ENCODE measurements at places on chromosomes 16 and 17. TPM values are rescaled to one million over a fixed set of nuclear protein-coding genes. Genes with fewer than 3 reads are reported as not detected.

- no peak overlapping the region for H3K4me3 ChIP-seq
- no peak for DNase-seq
- H3K36me3 ChIP-seq = peaks cover 2% of the 10 kb centered on the region
Observed at GRCh38 chr17:8359769-8360168, 16.7 kb downstream of the KRABD2 start.

The DPEP1 gene
- not detected for total RNA-seq

DNA sequence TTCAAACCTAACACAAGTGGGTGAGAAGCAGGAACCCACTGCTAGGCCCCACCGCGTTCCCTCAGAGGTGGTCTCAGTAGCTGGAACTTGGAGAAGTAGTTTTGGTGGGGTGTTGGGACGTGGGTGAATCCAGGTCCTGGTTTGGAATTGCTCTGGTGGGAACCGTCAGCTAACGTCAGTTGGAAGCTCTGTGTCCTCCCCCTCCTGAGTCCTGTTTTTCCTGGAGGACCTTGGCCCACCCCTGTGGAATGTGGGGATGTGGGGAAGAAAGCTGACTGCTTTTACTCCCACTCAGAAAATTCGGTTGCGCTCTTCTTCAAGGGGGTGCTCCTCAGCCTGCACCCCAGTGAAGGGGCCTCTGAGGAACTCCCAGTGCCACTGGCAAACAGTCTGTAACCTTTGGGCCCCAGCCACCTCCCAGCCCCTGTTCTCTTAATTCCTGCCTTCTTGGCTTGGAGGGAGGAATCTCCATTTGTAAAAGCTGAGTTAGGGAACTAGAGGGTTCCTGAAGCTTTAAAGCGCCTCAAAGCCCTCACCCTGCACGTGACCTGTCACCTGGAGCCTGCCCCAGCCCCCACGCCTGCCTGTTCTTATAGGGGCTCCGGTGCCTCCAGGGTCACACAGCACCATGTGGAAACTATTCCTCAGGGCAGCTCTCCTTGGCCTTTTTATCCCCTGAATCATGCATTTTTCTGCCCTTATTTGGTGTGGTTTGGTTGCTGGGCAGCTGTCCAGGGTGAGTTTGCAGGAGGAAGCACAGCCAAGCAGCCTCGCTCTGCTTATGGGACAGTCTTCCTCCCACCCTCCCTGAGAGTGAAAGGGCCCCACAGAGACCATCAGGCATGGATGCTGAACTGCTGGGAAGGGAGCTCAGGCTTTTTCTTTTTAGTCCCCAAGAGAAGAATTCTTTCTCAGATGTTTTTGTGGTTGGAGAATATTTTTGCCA lies 16.2 kb upstream of the NAGLU start:
- H3K4me1 ChIP-seq = peaks cover 6% of the 10 kb centered on the region
- no peak for DNase-seq
- H3K27me3 ChIP-seq = no peaks in the 10 kb centered on the region
- peaks cover 3% of the 10 kb centered on the region for H3K36me3 ChIP-seq
- no peak overlapping the region for H3K4me3 ChIP-seq

- no peak overlapping the region for H3K27ac ChIP-seq
- H3K27me3 ChIP-seq = no peaks in the 10 kb centered on the region
- no peak overlapping the region for H3K4me3 ChIP-seq
- peaks cover 8% of the 10 kb centered on the region for H3K4me1 ChIP-seq
- no peaks in the 10 kb centered on the region for H3K36me3 ChIP-seq
Observed at GRCh38 chr16:85454171-85454872, 158.8 kb upstream of the GSE1 start.

DNA sequence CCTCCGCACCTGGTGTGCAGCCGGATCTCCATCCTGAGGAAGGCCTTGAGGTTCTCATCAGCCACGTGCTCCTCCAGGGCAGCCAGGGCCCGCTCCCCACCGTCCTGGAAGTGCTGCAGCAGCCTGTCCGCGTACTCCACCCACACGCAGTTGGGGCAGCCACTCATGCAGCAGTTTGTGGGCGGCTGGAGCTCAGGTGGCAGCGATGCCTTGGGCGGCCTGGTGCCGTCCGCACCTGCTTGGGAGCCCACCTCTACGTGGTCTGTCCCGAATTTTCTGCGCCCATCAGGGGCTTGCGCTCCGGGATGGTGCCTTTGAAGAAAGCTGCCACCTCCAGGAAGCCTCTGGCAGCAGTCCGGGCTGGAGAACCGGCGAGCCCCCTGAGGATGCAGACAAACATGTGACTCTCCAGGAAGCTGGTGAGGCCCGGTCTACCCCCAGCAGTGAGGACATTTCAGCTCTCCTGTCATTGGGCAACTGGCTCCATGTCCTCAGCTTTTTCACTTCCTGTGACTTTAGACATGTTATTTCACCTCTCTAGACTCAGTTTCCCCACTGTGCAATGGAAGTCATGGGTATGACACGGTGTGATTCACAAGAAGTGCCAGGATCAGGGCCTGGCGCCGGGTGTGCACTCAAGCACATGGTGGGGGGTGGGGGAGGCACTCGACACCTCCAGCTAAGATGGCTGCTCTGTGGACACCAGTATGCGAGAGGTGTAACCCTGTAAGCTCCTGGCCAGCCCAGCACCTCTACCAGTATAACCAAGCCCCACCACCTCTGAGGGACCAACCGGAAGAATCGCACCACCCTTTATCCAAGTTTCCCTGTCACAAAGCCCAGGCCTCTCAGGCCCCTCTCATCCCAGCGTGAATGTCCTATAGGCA lies 957 bp downstream of the OXLD1 start:
- no peaks in the 10 kb centered on the region for H3K36me3 ChIP-seq
- no peaks in the 10 kb centered on the region for H3K27me3 ChIP-seq
- DNase-seq = no peak
- H3K4me1 ChIP-seq = peaks cover 35% of the 10 kb centered on the region
- H3K27ac ChIP-seq = peak overlapping the region; percentile 91

GRCh38 chr16:69860233-69861231 lies 90.6 kb upstream of the CLEC18A start:
- H3K27me3 ChIP-seq = no peaks in the 10 kb centered on the region
- H3K4me1 ChIP-seq = peaks cover 7% of the 10 kb centered on the region
- peak overlapping the region; percentile 43 for H3K27ac ChIP-seq
- H3K36me3 ChIP-seq = peaks cover 2% of the 10 kb centered on the region

DNA sequence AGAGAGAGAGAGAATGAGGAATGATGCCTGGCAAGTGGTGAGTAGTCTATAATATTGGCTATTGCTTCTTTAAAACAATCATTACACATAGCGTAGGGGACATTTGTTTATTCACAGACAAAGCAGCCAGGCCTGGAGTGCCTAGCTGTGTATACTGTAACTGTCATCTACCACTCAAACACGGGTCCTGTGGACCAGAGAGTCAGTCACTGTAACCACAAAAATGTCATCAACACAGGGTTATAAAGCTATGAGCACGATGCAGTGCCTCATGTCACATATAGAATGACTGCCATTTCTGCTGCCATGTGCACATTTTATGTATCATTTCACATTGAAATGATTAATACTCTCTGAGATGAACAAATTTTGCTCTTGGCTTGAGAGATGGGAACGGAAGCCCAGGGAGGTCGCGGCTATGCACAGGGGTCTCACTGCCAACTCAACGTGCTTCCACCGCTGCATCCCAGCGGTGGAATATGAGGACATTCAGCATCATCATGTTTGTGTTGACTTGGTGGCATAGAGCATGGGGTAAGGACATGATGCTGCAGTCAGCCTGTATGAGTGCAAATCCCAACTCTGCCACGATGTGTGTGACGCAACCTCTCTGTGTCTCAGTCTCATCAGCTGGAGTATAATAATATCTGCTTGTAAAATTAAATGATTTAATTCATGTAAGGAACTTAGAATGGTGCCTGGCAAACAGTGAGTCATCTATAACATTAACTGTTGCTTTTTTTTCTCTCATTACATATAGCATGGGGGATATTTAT lies 3.3 kb downstream of the MT1H start:
- peaks cover 2% of the 10 kb centered on the region for H3K36me3 ChIP-seq
- DNase-seq = no peak
- H3K4me1 ChIP-seq = peaks cover 18% of the 10 kb centered on the region
- no peak overlapping the region for H3K27ac ChIP-seq
- H3K4me3 ChIP-seq = no peak overlapping the region
- peaks cover 58% of the 10 kb centered on the region for H3K27me3 ChIP-seq

GRCh38 chr17:59155439-59156177 lies at the start of gene PRR11:
Gene PRR11 (plus strand): TSS chr17:59155746. CDS start chr17:59169753, 14,007 bp downstream.
- peaks cover 25% of the 10 kb centered on the region for H3K4me1 ChIP-seq
- H3K27me3 ChIP-seq = no peaks in the 10 kb centered on the region
- no peaks in the 10 kb centered on the region for H3K36me3 ChIP-seq
- no peak within 1 kb of the TSS for H3K27ac ChIP-seq

The UBALD2 gene
- total RNA-seq = 252 TPM

- H3K36me3 ChIP-seq = peaks cover 6% of the 10 kb centered on the region
- H3K27ac ChIP-seq = no peak overlapping the region
- peaks cover 8% of the 10 kb centered on the region for H3K4me1 ChIP-seq
Observed at GRCh38 chr17:19344311-19345066, 18.0 kb downstream of the B9D1 start.

The HBQ1 gene
- not detected for total RNA-seq

- no peak overlapping the region for H3K4me3 ChIP-seq
- H3K27ac ChIP-seq = peak overlapping the region; percentile 88
- no peaks in the 10 kb centered on the region for H3K36me3 ChIP-seq
- H3K4me1 ChIP-seq = peaks cover 29% of the 10 kb centered on the region
Observed at GRCh38 chr16:56965149-56966092, 3.7 kb downstream of the CETP start.

- no peaks in the 10 kb centered on the region for H3K36me3 ChIP-seq
- H3K27ac ChIP-seq = no peak overlapping the region
- DNase-seq = no peak
- peaks cover 24% of the 10 kb centered on the region for H3K27me3 ChIP-seq
- no peak overlapping the region for H3K4me3 ChIP-seq
Observed at GRCh38 chr16:48129926-48130325, 25.9 kb downstream of the ABCC12 start.

- DNase-seq = no peak
- no peak overlapping the region for H3K27ac ChIP-seq
- peaks cover 31% of the 10 kb centered on the region for H3K4me1 ChIP-seq
- H3K36me3 ChIP-seq = peaks cover 7% of the 10 kb centered on the region
- no peak overlapping the region for H3K4me3 ChIP-seq
Observed at GRCh38 chr17:69500911-69501429, 86.5 kb downstream of the MAP2K6 start.

GRCh38 chr17:71938340-71939010 lies 182.3 kb upstream of the SOX9 start:
- DNase-seq = no peak
- H3K27ac ChIP-seq = no peak overlapping the region
- no peak overlapping the region for H3K4me3 ChIP-seq
- no peaks in the 10 kb centered on the region for H3K4me1 ChIP-seq

DNA sequence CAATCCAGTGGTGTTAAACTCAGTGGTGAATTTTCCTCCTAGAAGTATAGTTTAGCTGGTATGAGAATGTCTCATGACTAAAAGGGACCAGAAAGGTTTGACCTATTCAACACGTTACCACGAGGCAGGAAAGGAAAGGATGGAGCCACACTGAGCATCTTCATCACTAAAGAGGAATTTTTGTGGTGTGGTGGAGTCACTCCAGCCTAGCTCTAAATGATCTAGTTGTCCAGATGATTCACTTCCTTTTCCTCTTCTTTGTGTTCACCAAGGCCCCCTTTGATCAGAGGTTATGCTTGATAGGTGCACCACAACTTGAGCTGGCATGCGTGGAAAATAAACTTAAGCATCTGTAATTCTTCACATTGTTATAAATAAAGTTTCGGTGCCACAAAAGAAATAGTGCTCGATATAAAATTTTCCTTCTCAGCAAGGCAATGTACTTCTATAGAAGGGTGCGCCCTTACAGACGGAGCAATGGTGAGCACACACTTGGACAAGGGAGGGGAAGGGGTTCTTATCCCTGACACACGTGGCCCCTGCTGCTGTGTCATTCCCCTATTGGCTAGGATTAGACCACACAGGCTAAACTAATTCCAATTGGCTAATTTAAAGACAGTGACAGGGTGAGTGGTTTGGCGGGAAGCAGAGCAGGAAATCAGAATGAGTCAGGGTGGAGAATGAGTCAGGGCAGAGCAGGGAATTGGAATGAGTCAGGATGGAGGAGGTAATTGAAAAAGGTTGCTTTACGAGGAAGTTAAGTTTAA lies 254.6 kb downstream of the HS3ST3A1 start:
- peaks cover 5% of the 10 kb centered on the region for H3K27me3 ChIP-seq
- no peak overlapping the region for H3K4me3 ChIP-seq
- H3K27ac ChIP-seq = no peak overlapping the region
- no peaks in the 10 kb centered on the region for H3K36me3 ChIP-seq
- no peaks in the 10 kb centered on the region for H3K4me1 ChIP-seq

The CCDC92B gene
- total RNA-seq = 0.13 TPM

GRCh38 chr17:395974-396373 lies 43.4 kb upstream of the RPH3AL start:
- no peak for DNase-seq
- no peaks in the 10 kb centered on the region for H3K27me3 ChIP-seq
- no peak overlapping the region for H3K4me3 ChIP-seq

- H3K4me1 ChIP-seq = no peaks in the 10 kb centered on the region
- H3K27me3 ChIP-seq = no peaks in the 10 kb centered on the region
- no peaks in the 10 kb centered on the region for H3K36me3 ChIP-seq
- no peak for DNase-seq
Observed at GRCh38 chr16:83402160-83402814, 405.5 kb upstream of the HSBP1 start.

- H3K27ac ChIP-seq = peak overlapping the region; percentile 89
- peak overlapping the region; percentile 68 for H3K4me3 ChIP-seq
- H3K27me3 ChIP-seq = no peaks in the 10 kb centered on the region
- peaks cover 2% of the 10 kb centered on the region for H3K36me3 ChIP-seq
- peak; percentile 19 for DNase-seq
- peaks cover 23% of the 10 kb centered on the region for H3K4me1 ChIP-seq
Observed at GRCh38 chr17:50511058-50511457, 2.8 kb downstream of the MYCBPAP start.

- peak overlapping the region; percentile 80 for H3K27ac ChIP-seq
- no peaks in the 10 kb centered on the region for H3K27me3 ChIP-seq
- peaks cover 28% of the 10 kb centered on the region for H3K4me1 ChIP-seq
- DNase-seq = no peak
- H3K36me3 ChIP-seq = no peaks in the 10 kb centered on the region
- H3K4me3 ChIP-seq = peak overlapping the region; percentile 5
Observed at GRCh38 chr17:16211590-16211989, 3.7 kb downstream of the NCOR1 start.

GRCh38 chr16:29835926-29836325 lies 15.7 kb downstream of the MVP start:
- peaks cover 7% of the 10 kb centered on the region for H3K36me3 ChIP-seq
- H3K27ac ChIP-seq = no peak overlapping the region
- H3K4me1 ChIP-seq = peaks cover 8% of the 10 kb centered on the region

- no peak overlapping the region for H3K4me3 ChIP-seq
- no peaks in the 10 kb centered on the region for H3K4me1 ChIP-seq
- no peak overlapping the region for H3K27ac ChIP-seq
- no peaks in the 10 kb centered on the region for H3K36me3 ChIP-seq
- DNase-seq = no peak
Observed at GRCh38 chr16:83666449-83666848, 141.3 kb upstream of the HSBP1 start.

- DNase-seq = no peak
- H3K27ac ChIP-seq = no peak overlapping the region
- H3K36me3 ChIP-seq = peaks cover 2% of the 10 kb centered on the region
- H3K27me3 ChIP-seq = no peaks in the 10 kb centered on the region
Observed at GRCh38 chr16:89138843-89139520, 32.6 kb upstream of the CDH15 start.

The AOC3 gene
- 1.0 TPM for total RNA-seq

GRCh38 chr17:20008242-20009051 lies 712 bp upstream of the SPECC1 start:
- H3K27me3 ChIP-seq = peaks cover 60% of the 10 kb centered on the region
- peak overlapping the region; percentile 91 for H3K4me3 ChIP-seq
- DNase-seq = peak; percentile 13
- H3K36me3 ChIP-seq = peaks cover 2% of the 10 kb centered on the region

- H3K4me1 ChIP-seq = peaks cover 4% of the 10 kb centered on the region
- H3K27me3 ChIP-seq = no peaks in the 10 kb centered on the region
- DNase-seq = no peak
- peaks cover 5% of the 10 kb centered on the region for H3K36me3 ChIP-seq
- H3K4me3 ChIP-seq = no peak overlapping the region
- no peak overlapping the region for H3K27ac ChIP-seq
Observed at GRCh38 chr16:47342055-47342454, 118.8 kb downstream of the ITFG1 start.
